Heart left ventricle (tissue), 16 donors: ENCODE measurements at places on chromosomes 1 and 21. TPM values are rescaled to one million over a fixed set of nuclear protein-coding genes. Genes with fewer than 3 reads are reported as not detected.

The VSIG8 gene
- total RNA-seq = not detected

The PTPN22 gene
- total RNA-seq = 0.60 TPM

The MIXL1 gene
- not detected for total RNA-seq

The CD52 gene
- 3.1 TPM for total RNA-seq
